ENCODE measurements at places on chromosomes 2 and 18.

DNA sequence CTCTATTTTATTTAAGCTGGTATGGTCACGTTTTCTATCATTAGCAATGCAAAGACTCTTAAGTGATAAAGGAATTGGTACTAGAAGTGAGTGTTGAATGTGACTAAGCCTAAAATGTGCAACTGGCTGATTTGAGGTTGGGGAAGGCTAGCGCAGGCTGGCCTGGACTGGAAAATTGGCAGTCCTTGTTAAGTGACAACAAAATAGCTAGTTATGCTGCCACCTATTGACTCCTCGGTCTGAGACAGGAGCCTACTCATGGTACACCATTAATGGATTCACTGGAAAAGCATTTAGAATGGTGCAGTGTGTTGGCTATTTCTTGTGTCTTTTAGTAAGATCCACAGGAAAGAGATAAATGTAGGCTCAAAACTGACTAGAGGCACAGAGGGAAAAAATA is 5.7 kb upstream of the WIPF1 start:
- DNase-seq: no peak

- no peak for DNase-seq
Observed at GRCh38 chr2:70340761-70341476, 39.1 kb upstream of the FAM136A start.

GRCh38 chr18:56977309-56977708 is 169.6 kb upstream of the BOD1L2 start:
- no peak for DNase-seq

DNA sequence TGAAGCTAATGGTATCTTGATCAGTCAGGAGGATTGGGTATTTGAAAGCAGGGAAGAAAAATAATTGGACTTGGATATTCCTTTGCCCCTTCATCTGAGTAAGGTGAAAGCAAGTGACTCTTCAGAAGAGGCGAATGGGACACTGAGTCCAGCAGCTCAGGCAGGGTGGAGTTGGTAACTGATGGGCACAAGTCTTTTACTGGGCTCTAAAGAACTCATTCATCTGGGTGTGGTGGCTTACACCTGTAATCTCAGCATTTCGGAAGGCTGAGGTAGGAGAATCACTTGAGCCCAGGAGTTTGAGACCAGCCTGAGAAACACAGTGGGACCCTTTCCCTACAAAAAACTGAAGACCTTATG is 11.2 kb downstream of the CFLAR start:
- no peak for DNase-seq

- DNase-seq: no peak
Observed at GRCh38 chr2:54482715-54483114, 26.6 kb downstream of the SPTBN1 start.

GRCh38 chr18:568731-569130 is 11.4 kb upstream of the CETN1 start:
- no peak for DNase-seq

DNA sequence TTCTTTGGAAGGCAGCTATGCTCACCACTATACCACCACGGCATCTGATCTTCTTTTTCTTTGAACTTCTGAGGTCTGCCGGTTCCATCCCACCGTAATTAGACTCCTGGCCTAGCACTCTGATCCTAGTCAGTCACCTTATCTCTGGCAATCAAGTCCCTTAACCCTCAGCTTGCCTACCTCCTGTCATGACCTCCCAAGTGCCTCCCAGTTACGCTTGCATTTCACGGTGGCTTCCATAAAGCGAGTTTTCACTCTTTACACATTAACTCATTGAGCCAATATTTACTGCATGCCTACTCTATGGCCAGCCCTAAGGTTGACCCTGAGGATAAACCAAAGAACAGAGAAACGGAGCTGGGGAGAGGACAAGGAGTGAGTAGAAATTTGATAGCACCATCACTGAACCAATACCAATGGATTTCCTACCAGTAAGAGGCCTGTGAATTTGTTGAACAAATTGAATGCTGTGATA is 37.8 kb upstream of the TMEM182 start:
- DNase-seq: no peak

- DNase-seq: no peak
Observed at GRCh38 chr2:101733257-101733993, 35.9 kb downstream of the MAP4K4 start.

- DNase-seq: no peak
Observed at GRCh38 chr2:120594856-120595685, 140.6 kb upstream of the GLI2 start.

DNA sequence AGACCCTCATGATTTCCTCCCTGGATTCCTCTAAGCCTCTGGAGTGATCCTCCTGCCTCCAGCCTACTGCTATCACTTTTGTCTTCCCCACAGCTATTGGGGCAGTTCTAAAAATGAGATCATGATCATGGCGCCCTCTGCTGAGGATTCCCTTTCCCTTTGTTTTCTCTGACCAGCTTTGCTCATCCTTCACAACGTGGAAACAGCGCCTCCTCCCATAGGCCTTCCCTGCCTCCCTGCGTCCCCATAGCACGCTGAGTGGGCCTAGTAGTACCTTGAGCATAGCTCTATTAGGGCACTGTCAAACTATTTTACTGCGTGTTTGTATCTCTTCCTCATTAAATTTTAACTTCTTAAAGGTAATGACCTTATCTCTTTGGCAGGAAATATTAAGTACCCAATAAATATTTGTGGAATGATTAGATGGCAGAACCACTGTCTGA is 207.0 kb upstream of the FANCL start:
- no peak for DNase-seq

GRCh38 chr2:235157746-235158482 is 206.1 kb downstream of the SH3BP4 start:
- DNase-seq: no peak

DNA sequence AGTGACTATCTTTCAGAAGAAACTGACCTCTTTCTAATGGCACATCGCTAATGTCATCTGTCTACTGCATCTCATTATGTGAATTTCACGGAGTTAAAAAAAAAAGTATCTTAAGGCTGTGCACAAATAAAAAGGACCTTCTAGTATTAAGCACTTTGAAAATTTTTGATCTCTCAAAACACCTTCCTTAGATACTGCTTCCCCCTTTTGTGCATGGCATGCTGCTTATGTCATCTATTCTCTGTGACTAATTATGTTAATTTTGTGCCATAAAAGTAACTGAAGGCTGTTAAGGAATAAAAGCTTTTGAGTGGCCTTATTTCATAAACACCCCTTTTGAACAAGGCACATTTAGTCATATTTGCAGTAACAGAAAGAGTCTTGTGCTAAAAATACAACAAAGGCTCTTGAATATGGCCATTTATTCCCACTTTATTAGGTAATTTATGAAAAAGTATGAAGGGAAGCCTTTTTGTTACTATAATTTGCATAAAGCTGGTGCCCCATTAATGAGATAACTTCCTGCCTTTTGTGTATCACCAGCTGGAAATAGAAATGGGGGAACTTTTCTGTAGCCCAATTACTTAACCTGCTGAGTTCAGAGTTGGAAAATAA is 1412.0 kb upstream of the ZEB2 start:
- DNase-seq: no peak

DNA sequence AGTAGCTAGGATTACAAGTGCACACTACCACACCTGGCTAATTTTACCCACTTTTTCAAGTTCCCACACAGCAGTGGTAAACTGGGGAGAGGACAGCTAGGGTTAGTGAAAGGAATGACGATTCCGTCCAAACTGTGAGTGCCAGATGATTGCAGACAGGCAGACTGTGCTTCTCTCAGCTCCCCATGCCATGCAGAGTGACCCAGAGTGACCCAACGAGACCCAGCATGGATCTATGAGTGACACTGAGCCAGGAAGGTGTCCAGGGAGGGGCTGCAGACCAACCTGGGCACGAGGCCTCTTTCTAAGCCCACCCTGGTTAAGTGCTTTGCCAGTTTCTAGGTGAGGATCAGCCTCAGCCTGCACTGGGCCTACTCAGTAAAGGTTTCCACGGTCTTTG is 7.7 kb upstream of the KLF11 start:
- DNase-seq: no peak

- no peak for DNase-seq
Observed at GRCh38 chr2:215535125-215535668, 99.3 kb upstream of the FN1 start.

DNA sequence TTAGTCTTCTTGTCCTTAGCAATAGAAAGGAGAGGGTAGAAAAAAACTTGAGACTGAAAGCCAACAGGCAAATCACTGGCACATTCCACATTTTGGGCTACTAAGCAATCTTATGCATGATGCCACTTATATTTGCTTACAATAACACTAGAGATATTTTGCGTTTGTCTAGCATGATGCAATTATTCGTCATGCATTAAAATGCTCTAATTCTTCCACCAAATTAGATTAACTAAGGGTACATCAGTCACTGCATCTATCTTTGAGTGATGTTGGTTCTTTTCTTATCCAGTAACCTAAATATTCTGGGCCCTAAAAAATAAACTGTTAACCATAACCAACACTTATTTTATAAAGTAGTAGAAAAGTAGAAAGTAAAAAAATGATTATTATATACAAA is 1311.7 kb upstream of the CDH2 start:
- no peak for DNase-seq

DNA sequence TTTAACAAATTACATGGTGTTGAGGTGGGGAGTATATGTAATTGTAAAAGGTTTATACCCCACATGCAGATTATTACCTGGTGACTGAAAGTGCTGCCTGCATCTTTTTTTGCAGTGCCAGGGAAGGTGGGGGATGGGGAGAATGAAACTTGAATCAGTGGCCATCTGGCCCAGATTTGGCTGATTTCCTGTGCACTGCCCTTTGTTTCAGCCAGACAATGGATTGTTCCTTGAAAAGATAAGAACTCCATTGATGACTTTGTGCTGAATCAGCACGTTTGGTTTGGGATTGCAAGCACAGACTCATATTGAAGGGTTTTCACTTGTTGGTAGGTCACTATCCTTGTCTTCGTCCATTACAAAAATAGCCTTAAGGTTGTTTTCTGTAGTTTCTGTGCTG is 20.9 kb downstream of the GREB1L start:
- no peak for DNase-seq

DNA sequence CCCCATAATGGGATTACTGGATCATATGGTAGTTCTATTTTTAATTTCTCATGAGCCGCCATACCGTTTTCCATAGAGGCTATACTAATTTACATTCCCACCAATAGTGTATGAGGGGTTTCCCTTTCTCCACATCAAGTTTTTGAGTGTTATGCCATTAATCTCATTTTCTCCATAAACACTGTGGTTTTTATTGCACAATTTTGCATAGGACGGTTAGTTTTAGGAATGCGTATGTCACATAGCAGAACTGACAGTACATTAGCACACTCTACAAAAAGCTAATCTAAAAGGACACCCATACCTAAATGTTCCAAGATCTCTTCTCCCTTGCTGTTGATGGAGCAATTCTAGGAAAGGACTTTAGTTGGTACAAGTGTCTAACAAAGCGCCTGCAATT is 32.5 kb downstream of the DARS1 start:
- no peak for DNase-seq

GRCh38 chr2:56107502-56108220 is 76.1 kb upstream of the CCDC85A start:
- no peak for DNase-seq

GRCh38 chr2:224927646-224928173 is 114.6 kb downstream of the DOCK10 start:
- no peak for DNase-seq

DNA sequence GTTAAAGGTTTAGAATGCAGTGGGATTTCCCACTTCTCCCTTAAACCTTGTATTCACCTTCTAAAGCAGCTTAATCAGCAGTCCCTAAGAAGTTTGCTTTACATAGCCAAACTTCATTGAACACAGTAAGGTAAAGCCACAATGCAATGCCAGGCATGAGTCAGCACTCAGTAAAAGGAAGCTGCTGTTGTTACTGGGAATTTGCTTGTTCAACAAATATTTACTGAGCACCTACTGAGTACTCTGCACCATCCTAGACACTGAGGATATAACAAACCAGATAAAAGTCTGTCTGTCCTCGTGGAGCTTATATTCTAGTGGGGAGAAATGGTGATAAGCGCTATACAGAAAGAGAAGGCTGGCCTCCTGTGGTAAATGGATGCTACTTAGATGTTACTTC is 162.7 kb downstream of the PKP4 start:
- no peak for DNase-seq

All from activated gamma-delta T cell treated with anti-CD3 and anti-CD28 coated beads, Interleukin-2, amount 50 U/mL, for 16 hours (primary cell).